ENCODE measurements at places on chromosomes 5 and 9.
A peak's percentile ranks its signal among the peaks of the same experiment; 100 is the strongest.

- DNase-seq: no peak
These were observed 20.7 kb upstream of the GDA start for GRCh38 chr9:72128526-72128925.

GRCh38 chr9:16143947-16144890 lies 591.4 kb downstream of the CCDC171 start:
- no peak for DNase-seq

- no peak for DNase-seq
These were observed 37.6 kb downstream of the DUSP1 start for GRCh38 chr5:172733131-172733973.

DNA sequence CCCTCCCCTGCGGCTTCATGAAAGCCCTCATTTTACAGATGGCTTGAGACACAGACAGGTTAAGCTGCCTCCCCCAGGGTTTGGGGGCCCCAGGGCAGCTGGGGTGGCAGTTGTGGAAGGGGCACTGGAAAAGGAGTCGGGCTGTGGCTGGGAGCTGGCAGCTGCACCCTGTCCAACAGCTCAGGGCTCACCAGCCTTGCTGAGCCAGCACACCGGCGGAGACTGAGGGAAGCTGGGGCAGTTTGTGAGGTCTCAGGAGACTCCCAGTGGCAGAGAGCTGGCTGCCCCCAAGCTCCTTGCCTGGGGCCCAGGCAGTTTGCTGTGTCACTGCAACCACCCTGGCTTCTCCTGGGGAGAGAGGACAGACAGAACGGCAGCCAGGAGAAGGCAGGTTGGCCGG lies 34.8 kb upstream of the RAPGEF1 start:
- DNase-seq: no peak

DNA sequence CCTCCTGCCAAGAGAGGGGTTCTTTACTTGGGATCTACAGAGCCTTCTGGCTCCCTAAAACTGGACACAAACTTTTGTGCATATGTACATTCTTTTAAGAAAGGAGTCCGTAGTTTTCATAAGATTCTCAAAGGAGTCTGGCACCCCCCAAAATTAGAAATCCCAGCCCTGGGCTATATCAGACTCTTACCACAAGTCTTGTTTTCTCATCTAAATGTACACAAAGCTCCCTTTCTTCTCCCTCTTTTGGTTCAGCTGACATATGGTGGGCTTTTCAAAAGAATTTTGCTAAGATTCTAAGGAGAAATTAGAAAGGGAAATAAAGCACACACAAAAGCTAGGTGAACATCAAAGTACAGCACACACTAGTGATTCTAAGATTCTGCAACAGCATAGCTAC lies 114.4 kb downstream of the ENC1 start:
- no peak for DNase-seq

- no peak for DNase-seq
These were observed 42.4 kb downstream of the OSTF1 start for GRCh38 chr9:75130621-75131230.

- DNase-seq: no peak
These were observed 357.0 kb upstream of the ZNF608 start for GRCh38 chr5:125103459-125103858.

DNA sequence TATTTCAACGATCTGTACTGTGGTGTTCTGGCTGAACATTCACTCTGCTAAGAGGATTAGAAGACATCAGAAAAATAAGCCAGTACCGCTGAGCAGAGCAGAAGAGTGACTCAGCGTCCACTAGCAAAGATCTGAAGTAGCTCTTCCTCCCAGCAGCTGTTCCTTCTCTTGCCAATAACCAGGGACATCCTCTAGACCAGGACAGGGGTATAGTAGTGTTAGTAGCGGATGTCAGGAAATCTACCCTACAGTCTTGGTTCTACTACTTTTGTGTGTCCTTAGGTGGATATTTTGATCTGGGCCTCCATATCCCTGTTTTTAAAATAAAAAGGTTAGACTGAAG lies 103.6 kb downstream of the TSSK1B start:
- DNase-seq: no peak

DNA sequence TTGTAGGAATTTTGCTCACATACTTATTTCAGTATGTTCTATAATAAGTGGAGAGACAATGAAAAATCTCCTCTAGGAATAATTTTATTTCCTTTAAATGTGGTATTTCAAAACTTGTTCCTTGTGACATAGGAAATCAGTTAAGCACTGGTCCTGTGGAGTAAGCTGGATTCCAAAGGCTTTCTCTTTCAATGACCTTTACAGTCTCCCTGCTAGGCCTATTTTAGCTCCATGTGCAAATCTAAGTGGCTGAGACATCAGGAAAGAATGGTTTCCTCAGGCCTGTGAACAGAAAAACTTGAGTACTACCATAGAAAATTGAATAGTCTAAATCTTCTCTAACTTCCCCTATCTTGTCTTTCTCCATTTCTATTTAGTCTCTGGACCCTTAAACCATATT lies 514.2 kb upstream of the TLE4 start:
- no peak for DNase-seq

- DNase-seq: peak; percentile 48
These were observed 9.7 kb downstream of the PTGER4 start for GRCh38 chr5:40689438-40689837.

DNA sequence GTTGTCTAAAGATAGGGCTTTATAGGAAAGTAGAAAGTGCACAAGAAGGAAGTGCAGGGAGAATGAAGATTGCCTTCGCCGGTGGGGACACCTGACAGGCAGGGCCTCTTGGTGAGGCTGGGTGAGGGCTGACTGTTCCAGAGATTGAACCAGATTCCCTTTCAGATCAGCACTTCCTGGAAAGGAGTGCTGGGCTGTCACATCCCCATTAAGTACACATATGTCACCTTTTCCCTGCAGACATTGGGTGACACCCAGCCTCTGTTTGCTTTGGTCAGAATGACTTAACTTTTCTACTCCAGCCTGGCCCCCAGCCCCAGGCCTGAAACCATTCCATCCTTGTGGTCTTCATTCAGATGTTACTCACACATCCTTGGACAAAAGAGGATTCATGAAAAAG lies 7.4 kb upstream of the SHROOM1 start:
- no peak for DNase-seq

DNA sequence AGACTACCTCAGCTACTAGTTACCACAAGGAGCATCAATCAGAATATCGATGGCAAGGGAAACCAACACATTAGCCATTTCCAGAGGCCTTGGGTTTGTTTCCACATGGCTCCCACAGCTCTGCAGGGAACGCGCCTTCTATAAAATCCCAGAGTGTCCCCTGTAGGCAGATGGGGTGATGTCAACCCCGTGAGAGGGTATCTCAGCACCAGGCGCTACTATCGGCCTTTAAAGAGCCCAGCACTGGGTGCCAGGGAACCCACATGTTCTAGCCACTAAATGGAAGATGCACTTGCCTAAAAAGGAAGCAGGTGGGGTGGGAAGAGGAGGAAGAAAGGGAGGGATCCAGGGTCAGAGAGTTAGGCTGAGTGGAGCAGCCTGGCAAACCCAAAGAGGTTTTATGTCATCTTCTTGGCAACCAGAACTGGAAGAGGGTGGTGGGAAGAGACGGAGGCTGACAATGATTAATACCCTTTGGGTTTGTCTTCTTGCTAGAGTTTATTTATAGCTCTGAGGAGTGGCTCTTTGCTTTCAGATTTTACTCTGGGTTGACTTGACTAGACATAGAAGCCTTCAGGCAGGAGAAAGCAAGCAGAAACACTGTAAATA lies 19.9 kb downstream of the MACROH2A1 start:
- DNase-seq: no peak

DNA sequence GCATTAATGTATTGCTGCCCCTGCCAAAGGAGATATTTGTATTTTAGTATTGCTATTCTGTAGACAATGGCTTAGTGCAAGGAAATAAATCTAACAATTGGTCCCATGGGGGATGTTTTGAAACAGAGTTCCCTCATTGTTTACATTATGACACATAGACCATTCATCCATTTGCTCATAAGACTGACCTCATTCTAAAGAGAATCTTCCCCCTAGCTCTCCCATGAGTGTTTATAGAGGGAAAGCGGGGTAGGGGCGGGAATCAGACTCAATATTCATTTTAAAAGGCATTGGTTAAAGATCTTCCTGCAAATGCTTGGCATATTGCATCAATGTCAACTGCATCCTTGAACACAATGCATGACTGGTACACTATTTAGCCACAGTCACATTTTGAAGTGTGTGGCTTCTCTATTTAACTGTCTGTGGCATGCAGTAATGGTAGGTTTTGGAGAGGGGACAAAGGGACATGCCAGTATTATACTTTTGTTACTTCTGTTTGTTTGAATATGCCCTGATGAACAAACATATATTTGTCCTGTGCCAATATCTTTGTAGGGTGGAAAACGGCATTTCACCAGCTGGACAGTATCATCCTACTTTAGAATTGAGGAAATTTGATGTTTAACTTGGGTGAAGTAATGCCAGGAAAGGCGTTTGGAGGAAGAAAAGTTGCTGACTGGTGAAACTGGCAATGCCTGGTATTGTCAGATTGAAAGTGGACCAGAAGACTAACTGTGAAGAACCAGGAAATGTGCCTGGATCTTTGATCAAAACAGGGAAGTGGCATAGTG lies 84.1 kb upstream of the MEGF10 start:
- no peak for DNase-seq

- DNase-seq: no peak
These were observed 1013.3 kb downstream of the MAT2B start for GRCh38 chr5:164518741-164519080.

- no peak for DNase-seq
These were observed 77.9 kb downstream of the SLCO4C1 start for GRCh38 chr5:102218159-102218558.

- DNase-seq: no peak
These were observed 57.3 kb downstream of the ARSB start for GRCh38 chr5:78927657-78928282.

DNA sequence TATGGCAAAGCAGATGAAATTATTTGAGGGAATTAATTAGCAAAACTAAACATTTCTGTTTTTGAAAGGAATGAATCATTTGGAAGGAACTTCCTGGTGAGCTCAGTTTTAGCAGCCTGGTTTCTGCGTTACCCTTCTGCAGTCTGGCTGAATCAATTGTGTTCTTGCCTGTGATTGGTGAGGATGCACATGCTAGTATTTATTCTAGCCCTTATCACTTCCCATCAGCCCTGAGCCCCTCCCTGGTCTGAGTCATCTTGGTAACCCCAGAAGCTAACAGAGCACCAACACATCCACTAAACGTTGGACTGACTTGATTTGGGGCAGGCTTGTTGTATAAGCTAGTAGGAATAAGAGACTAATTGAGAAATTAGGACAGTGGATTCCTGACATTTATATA lies 6.6 kb downstream of the TJP2 start:
- DNase-seq: peak; percentile 49

DNA sequence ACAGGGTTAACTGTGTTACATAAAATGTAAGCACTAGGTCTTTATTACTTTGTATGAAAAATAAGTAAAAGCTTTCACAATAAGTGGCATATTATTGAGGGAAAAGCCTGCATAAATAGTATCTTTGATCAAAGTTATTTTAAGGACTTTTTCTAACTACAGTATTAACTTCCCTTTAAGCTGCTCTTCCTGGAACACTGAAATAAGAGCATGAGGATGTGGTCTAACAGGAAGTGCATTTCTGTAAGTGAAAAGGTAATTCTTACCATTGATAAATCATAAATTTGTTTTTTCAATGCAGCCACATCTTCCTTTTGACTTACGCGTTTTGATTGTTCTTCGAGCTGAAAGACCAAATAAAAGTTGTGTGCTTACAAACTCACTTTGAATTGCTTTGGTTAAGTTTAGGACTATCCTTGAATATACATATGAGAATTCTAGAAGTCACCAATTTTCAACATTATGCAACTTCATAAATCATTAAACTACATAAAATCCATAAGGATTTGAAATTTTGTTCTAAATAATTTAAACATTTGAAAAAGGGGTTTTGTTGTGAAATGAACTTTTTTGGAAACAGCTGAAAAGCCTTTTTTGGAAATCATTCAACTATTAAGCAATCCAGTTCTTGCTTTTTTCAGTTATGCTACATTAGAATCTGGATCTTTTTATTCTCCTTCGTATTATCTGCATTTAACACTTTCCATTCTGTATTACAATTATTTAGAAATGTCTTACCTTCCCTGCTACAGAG lies 50.6 kb downstream of the RASEF start:
- DNase-seq: no peak

DNA sequence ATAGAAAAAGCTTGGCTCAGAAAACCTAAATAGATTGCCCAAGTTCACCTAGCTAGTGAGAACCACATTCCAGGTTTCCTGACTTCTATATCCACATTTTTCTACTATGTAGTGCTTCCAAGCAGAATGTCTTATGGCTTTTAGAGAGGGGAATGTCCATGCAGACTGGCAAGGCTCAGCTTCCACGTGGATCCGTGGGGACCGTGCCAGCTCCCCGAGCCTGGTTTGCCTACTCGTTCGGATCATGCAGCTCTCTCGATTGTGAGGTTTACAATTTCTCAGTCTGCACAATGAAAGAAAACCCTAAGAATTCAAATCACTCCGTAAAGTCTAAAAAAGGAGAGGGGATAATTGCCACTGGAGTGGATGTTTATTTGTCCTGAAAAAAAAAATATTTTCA lies 256.5 kb upstream of the NR4A3 start:
- DNase-seq: no peak

- DNase-seq: no peak
These were observed 1.9 kb upstream of the TMEM171 start for GRCh38 chr5:73118391-73118973.

- no peak for DNase-seq
These were observed 50.5 kb downstream of the TBCA start for GRCh38 chr5:77725616-77726015.

DNA sequence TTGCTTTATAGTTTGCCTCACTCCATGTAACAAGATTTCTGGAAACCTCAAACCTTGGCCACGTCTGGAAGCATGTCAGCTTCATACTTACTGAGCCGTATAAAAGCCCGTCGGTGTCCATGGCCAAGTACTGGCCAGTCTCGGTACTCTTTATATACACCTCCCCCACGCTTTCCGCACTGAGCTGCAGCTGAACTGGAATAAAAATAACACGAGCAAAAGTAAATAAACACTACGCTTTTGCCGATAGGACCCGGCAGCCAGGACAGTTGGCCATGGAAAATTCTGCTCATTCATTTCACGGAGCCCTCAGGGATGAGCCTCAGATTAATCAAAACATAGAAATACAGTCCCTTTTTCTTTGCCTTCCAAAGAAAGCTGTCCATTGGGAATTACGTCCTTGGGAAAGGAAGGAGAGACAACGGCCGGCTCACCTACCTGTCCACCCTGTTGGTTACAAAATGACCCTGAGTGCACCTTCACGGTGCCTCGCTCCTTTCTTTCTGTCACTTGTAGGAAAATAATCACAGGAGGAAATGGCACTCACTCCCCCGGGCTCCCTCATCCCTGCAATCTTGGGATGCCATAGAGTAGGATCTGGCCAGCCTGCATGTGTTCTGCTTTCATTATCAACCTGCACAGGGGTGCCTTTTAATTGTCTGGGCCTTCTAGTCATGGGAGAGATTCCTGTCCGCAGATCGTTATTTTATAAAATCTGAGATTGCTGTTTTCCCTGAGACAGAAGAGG lies 85.1 kb downstream of the FGF1 start:
- no peak for DNase-seq
